NT2/D1 (cell line): ENCODE measurements at places on chromosomes 3 and 15.

- peak; percentile 40 for DNase-seq
These were observed 30.3 kb upstream of the CPOX start for GRCh38 chr3:98623572-98624280.

GRCh38 chr15:73952171-73952912, 26.1 kb downstream of the LOXL1 start:
- DNase-seq = no peak

DNA sequence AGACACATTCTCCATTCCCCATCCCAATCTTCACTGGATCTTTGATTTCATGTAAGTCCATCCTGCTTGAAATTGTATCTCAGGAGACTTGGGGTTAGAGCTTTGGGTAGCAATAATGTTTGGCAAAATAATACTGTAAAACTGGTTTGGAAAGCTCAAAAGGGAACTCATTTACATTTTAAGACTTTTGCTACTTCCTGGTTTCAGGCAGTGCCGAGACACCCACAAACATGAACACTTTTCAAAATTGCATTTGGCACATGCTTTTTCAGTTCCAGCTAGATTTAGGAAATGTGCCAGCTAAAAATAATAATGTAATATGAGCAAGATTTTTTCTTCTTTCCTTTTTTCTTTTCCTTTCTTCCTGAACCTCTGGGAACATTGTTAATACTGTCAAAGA, 145.7 kb upstream of the CBLB start:
- DNase-seq = no peak

GRCh38 chr15:69590932-69591524, 138.4 kb downstream of the RPLP1 start:
- no peak for DNase-seq

- DNase-seq = no peak
These were observed 212.2 kb upstream of the GOLIM4 start for GRCh38 chr3:168307893-168308292.

DNA sequence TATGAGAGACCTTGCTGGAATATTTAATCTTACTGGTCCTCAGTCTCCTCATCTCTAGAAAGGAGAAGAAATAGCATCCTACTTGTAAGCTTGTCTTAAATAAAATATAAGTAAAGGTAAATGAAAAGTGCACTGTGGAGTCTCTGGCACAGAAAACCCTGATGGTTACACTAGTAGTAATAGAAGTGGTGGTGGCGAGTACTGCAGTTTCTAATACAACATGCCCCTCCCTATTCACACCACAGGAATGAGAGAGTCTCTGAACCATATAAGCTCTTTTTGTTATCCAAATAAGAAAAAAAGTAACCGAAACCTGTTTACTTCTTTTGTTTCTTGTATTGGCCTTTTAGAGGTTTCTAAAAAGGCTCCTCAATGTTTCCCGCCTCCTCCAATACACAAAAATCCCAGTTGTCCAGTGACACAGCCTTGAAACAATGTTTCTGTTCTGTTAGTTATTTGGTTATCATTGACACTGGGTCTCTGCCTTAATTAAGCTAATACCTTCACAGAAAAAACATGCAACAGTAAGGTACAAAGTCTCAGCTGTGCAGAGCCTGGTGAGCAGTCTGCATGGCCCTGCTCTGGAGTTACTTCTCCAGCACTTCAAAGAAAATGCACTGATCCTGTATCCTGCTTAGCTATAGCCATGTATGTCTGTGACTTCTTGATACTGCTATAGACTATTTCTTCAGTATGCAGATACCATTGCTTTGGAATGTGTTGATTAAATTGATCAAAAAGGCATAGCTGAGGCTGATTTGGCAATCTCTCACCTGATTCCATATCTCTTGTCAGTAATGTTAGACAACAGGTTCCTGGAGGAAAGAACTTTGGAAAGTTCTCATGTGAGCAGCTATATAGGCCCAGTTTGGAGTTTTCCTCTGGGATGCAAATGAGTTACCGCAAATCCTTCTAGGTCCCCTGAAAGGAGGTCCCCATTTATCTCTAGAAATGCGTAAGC, 315.6 kb upstream of the IL12A start:
- peak; percentile 9 for DNase-seq

DNA sequence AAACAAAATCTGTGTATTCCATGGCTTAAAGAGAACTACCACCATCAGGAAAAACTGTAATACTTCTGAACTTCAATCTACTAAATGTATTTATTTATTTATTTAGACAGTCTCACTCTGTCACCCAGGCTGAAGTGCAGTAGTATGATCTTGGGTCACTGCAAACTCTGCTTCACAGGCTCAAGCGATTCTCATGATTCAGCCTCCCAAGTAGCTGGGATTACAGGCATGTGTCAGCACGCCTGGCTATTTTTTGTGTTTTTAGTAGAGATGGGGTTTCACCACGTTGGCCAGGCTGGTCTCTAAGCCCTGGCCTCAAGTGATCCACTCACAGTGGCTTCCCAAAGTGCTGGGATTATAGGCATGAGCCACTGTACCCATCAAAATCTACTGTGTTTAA, 202.3 kb upstream of the POU1F1 start:
- no peak for DNase-seq

DNA sequence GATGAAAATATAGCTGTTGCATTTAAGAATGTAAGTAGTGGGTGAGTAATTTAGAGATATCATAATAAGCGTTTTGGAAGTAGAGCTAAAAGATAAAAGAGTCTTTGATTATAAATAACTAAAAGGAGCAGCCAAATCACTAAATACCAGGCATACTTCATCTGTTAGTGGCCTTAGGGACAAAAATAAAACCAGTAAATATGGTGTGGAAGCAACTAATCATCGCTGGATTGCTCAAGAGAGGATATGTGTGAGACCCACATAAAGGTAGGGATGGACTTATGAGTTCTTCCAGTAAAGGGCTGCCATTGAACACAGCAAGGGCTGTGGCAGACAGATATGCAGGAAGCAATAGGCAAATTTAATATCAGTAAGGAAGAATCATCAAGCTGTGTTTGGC, 356.2 kb downstream of the CNTN4 start:
- DNase-seq = no peak

DNA sequence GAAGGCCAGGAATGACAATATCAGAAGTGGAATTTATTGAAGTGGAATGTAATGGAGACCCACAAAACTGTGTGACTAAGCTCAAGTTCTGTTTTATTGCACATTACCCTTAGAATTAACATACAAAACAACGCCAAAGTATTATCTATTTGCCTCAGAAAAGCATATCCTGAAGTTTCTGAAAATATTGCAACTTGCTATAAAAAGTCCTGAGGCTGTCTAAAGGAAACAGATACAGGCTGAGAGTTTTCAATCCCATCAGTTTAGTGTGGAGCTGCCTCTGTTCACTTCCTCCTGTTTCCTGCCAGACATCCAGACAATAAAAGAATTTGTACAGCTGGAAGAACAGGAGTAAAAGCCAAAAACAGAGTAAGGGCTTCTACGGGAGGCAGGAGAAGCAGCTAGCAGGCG, 108.8 kb downstream of the FBN1 start:
- DNase-seq = no peak

DNA sequence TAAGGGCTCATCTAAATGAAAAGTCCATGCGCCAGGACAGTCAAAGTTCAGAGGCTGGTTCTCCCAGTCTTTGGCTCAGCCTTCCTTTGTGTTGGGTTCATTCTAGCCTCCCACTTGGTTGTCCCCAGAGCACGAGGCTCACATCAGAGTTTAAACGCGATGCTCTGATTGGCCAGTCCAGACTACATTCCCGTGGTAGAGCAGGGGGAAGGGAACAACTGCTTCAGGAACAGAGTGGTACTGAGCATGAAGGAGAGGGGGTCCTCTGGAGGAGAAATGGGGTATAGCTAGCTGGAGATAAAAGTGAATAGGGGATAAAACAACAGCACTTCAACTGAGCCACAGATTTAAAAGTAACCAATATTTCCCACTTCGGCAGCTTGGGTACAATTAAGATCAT, 32.2 kb downstream of the ANAPC13 start:
- peak; percentile 50 for DNase-seq

DNA sequence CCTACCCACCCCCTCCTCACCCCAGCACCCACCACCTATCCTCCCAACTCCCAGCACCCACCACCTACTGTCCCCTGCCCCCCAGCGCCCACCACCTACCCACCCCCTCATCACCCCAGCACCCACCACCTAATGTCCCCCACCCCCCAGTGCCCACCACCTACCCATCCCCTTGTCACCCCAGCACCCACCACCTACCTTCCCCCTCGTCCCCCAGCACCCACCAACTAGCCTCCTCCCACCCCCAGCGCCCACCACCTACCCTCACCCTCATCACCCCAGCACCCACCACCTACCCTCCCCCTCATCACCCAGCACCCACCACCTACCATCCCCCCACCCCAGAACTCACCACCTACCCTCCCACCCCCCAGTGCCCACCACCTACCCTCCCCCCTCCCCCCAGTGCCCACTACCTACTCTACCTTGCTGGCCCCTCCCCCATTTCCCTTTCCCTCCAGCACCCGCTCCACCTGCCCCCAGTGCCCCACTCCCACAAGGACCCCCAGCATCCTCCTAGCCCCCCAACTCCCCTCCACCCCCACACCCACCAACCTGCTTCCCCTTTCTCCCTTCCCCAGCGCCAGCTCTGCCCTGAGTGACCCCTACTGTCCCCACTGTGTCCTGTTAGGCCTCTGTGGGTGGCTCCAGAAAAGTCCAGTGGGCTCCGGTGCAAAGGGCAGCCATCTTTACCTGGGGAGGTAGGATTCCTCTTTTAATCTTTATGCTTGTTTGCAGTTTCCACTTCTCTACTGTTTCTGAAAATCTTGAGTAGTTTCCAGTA, 1.2 kb downstream of the UROC1 start:
- no peak for DNase-seq

DNA sequence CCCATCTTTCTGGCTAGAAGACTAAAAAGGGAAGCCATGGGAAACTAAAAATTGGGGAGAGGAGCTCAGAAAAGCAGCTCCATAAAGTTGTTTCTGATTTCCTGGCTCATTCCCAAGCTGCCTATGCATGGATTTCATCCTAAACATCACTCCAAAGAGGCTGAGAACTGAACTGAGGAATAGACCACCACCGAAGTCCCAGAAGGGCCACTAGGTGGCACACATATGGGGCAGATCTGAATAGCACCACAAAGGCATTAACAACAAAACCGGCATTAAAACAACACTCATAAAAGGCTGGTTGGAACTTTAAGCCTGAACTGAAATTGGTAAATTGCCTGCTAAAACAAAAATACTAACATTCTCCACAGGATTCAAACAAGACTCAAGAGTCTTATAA, 106.3 kb downstream of the PLD1 start:
- DNase-seq = peak; percentile 32

- peak; percentile 2 for DNase-seq
These were observed 148.0 kb upstream of the OSTN start for GRCh38 chr3:191051037-191051436.

DNA sequence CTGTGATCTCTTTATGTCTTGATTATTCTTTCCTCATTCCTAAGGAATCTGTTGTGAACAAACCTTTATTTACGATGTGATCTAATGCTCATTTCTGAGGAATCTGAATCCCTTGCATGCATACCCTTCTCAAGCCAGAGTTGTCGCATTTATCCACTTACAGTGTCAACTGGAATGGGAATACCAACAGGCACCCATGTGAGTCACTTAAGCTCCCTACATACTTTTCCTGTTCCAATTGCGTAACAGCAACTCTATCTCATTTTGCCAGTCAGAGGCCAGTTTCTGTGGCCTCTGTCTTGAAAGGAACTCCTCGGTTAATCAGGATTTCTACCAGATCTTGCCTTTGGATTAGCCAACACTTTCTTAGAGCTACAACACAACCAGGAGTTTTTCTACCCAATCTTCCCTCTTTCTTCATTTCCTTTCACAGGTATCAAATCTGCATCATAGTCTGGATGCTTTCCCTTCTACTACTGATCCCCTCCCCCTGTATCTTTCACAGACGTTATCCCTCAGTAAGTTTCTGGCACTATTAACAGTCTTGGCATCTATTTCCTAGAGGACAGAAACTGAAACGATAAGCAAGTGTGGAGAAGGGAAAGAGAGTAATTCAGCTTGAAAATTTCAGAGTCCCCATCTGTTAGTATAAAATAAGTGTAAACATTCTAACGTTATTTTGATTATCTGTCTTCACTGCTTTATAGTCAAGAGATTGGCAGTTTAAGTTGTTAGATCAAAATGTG, 66.8 kb upstream of the BCHE start:
- no peak for DNase-seq
